Hematopoietic multipotent progenitor cell treated with erythropoietin and hydrocortisone succinate and interleukin-3 and kit ligand, for 17 days (in vitro differentiated cells): ENCODE measurements at places on chromosomes 1 and 21.
A peak's percentile ranks its signal among the peaks of the same experiment; 100 is the strongest.

GRCh38 chr1:235078480-235079381, 49.9 kb downstream of the TOMM20 start:
- no peak for DNase-seq

DNA sequence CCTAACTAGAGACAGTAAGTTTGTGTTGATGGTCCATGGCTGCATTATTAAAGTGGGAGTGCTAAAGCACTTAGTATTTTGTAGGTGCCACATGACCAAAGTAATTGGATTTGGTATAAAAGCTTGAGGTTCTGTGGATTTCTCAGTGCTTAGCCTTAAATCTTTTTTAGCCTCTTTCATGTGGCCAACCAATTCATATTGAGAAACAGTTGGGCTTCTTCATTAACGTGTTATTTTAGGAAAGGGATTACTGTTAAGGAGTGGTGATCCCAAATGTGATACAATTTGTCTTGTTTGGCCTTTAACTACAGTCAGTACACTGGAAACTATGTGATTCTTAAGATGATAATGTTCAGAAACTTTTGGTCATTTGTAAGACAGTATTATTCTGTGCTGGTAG, 25.5 kb downstream of the MAN1A2 start:
- DNase-seq: no peak

- no peak for DNase-seq
Measured at GRCh38 chr1:2504949-2505272, 21.5 kb downstream of the PANK4 start.

DNA sequence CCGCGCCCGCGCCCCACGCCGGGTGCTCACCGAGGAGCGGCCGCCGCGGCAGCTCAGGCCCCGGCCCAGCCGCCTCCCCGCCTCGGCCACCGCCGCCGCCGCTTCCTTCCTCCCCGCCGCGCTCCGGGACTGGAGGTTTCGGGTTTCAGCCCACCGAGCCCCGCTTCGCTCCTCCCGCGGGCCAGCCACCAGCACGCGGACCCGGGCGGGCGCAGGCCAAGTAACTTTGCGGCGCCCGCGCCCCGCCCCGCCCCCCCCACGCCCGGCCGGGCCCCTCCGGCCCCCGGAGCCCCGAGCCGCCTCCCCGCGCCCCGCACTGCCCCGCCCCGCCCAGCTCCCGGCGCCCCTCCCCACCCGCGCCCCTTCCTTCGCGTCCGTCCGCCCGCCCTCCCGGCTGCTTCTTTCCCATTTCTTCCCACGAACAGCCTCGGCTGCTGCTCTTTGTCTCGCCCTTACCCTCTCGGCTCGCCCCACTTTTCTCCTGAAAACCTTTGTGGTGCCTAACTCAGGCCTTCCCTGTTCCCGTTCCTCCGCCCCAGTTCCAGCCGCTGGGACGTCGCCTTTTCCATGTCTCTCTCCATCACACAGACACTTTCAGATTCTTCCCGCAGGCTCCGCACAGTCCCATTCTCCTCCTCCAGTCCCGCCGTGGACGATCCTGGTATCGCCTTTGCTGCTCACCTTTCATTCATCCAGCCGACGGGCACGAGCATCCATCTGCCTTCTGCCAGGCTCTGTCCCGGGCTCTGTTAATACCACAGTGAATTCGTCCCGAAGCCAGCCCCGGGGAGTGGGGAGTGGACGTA, at the start of gene GPR161:
Gene GPR161 (minus strand): TSS at position 222 of the 806 bp plus-strand sequence. CDS start 32,080 bp downstream, outside the sequence.
- no peak for DNase-seq

GRCh38 chr1:97778718-97779117, 142.1 kb downstream of the DPYD start:
- no peak for DNase-seq

GRCh38 chr1:219806020-219806419, 122.3 kb downstream of the SLC30A10 start:
- no peak for DNase-seq

- no peak for DNase-seq
Measured at GRCh38 chr1:117696561-117696960, 90.7 kb downstream of the TENT5C start.

DNA sequence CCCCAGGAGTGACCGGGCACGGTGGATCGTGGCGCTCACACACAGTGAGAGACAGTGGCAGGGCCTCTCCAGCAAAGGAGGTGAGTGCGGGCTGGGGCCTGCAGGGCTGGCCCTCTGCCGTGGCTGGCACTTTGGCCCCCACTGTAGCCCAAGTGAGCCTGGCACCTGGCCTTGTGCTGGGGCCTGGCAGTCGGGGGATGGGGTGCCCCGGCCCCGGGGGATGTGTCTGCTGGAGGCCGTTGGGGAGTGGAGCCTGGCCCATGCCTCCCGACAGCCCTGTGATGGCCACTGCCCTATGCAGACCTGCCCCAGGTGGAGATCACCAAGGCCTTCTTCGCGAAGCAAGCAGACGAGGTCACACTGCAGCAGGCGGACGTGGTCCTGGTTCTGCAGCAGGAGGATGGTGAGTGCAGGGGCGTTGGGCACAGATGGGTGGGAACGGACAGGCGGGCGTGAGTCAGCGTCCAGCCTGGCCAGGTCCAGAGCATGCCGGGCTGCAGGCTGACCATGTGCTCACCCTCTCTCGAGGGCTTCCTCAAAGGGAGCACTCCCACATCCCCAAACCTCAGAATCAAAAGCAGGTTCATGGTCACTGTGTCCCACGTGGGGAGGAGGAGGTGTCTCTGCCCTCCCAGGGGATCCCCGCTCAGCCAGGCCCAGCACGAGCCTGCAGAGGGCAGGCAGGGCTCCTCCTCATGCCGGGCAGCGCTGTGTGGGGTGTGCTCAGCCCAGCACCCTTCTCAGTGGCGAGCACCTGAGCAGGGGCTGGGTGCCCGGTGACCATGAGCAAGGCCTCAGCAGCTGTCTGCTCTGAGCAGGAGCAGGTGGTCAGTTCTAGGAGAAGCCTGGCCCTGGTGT, 25.3 kb downstream of the ARHGEF16 start:
- DNase-seq: no peak

DNA sequence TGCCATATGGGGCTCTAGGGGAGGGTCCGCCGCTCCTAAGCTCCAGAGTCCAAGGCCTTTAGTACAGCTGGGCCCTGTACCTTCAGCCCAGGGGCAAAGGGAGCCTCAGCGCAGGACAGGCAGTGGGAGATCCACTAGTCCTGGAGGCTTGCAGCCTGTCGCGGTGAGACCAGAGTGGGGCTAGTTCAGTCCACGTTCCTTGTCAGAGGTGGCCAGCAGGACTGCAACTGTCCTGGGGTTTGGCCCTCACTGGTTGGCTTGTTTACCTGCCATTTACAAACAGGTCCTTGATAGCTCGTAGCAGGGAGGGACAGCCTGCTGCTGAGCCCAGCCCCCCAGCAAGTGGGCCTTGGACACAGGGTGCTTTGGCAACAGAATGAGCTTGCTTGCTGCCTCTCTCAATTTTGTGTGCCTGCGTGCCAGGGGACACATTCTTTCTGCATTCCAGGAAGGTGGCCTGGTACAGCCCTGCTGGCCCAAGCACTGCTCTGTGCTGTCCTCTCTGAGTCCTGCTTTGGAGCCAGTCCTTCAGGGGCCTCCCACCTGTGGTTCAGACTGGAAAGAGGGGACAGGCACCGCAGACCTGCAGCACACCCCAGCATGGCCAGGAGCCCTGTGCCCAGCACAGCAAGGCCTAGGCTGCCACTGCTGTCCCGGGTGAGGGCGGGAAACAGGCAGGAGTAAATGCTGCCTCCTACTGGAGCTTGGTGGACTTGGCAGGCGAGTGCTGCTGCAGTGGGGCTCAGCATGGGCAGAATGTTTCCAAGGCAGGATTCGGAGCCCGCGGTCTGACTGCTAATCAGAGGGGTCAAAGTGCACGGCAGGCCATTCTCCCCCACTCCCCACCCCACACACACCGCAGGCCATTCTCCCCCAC, 15.2 kb downstream of the H6PD start:
- DNase-seq: no peak

DNA sequence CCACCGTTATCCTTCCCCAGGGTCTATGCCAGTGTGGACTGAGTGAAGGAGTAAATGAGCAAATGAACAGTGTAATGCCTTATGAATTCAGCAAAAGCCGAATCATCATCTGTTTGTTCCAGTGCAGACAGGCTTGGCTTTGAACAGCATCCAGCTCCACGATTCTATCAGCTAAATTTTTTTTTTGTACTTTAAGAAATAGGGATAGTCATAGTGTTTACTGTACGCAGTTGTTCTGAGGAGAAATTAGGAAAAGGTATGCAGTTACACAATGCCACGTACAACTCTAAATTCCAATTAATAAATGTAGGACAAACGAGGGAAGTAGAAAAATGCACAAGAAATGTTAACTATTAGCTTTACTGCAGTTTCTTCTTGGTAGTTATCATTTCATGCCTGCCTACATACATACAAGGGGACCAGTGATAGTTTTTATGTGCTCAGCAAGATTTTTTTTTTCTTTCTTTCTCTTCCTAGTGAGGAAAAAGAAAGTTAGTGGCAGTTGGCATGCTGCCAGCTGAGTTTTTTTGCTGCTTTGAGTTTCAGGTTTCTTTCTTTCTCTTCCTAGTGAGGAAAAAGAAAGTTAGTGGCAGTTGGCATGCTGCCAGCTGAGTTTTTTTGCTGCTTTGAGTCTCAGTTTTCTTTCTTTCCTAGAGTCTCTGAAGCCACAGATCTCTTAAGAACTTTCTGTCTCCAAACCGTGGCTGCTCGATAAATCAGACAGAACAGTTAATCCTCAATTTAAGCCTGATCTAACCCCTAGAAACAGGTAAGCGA, at the start of gene IFI44L:
Gene IFI44L (plus strand): TSS at position 646 of the 777 bp plus-strand sequence. CDS start 7,468 bp downstream, outside the sequence.
- DNase-seq: peak; percentile 17

GRCh38 chr1:30751830-30752650, 5.5 kb downstream of the LAPTM5 start:
- DNase-seq: no peak

GRCh38 chr21:45864436-45864835, 117.1 kb upstream of the COL6A1 start:
- no peak for DNase-seq

DNA sequence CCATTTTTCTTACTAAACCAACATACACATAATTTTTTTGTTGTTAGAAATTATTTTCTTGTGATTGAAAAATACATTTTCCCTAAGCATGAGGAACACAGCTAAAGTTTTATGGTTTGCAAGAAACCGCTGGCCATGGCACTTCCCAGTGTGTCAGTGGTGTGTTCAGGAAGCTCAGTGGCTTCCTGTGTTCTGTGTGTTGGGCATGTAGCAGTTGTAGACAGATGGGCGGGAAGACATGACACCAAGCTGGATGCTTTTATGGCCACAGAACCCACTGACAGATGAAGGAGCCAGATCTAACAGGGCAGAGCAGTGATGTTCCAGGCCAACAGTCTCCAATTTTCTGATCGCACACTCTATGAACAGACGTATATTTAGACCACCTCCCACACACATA, 119.8 kb downstream of the GALNT2 start:
- no peak for DNase-seq

DNA sequence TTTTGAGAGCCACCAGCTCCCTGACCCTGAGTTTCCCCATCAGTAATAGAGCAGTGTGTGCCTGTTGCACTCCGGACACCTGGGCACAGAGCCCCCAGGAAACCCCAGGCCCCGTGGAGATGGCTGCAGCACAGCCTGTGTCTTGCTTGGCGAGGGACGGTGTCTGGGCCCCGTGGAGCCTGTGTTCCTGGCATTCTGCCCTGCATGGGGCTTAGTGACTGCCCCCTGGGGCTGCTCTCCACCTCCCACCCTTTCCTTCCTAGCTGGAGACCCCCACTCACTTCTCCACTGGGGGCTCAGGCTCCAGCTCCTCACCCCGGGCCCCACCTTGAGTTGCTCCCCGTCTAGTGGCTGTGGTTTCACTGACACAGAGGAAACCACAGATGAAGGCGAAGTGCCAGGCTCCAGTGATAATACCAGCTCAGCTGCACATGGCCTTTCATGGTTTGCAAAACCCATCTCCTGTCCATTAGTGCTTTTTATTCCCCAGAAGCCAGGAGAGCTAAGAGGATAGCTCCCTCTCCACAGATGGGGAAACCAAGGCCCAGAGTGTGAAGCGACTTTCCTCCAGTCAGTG, 39.4 kb downstream of the DMRTB1 start:
- DNase-seq: no peak

GRCh38 chr1:174428033-174428432, 19.7 kb upstream of the GPR52 start:
- no peak for DNase-seq

DNA sequence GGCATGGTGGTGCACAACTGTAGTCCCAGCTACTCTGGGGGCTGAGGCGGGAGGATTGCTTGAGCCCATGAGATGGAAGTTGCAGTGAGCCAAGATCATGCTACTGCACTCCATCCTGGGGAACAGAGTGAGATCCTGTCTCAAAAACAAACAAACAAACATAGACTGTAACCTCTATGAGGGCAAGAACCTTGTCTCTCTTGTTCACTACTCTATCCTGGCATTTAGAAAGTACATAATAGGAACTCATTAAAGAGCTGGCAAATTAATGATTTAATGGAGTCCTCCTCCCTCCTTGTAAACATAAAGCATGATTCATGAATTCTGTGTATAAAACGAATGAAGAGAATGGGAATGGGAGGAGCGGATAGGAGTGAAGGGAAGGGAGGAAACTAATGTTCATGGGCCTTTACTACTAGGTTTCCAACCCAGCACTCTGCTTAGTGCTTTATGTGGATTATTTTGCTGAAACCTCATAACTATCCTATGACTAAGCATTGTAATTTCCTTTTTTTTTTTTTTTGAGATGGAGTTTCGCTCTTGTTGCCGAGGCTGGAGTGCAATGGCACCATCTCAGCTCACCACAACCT, 8.6 kb downstream of the LMOD1 start:
- DNase-seq: no peak

- no peak for DNase-seq
Measured at GRCh38 chr1:21899987-21900386, 37.1 kb downstream of the HSPG2 start.

- DNase-seq: no peak
Measured at GRCh38 chr1:54273092-54273794, 73.3 kb downstream of the MRPL37 start.

GRCh38 chr1:9724706-9725476, 73.4 kb downstream of the PIK3CD start:
- DNase-seq: peak; percentile 61

DNA sequence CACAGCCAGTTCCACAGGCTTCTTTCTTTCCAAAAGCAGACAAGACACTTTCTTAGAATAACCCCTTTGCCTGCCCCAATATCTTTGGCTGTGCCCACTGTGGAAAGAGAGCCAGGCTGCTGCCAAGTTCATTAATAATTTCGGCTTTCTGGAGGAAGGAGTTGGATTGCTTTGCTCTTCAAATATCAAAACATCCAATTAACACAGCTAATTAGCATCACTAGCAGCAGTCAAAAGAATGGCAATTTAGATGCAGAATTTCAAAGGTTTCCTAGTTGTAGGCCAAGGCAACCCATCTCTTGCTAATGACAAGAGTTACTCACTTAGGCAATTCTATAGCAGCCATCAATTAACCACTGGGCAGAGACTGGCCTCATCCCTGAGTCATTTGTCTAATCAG, 91.0 kb upstream of the SPATA6 start:
- no peak for DNase-seq

GRCh38 chr1:227378871-227379554, 60.7 kb upstream of the CDC42BPA start:
- no peak for DNase-seq

DNA sequence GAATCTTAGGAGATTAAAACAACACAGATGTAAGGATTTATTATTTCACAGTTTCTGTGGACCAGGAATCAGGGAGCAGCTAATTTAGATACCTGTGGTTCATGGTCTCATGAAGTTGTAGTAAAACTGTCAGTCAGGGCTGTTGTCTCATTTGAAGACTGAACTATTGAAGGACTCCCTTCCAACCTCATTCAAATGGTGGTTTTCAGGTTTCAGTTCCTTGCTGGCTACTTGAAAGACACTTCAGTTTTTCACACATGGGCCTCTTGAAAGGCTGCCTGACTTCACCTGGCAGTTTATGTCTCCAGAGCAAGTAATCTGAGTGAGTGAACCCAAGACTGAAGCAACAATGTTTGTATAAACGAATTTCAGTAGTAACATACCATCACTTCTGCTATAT, 915.9 kb downstream of the PLA2G4A start:
- no peak for DNase-seq

GRCh38 chr1:66557157-66557556, 23.2 kb downstream of the SGIP1 start:
- DNase-seq: no peak
